ENCODE measurements at places on chromosomes 12 and 14. TPM values are rescaled to one million over a fixed set of nuclear protein-coding genes. Genes with fewer than 3 reads are reported as not detected.

GRCh38 chr14:90332271-90332584 lies 487 bp upstream of the NRDE2 start:
- peak overlapping the region; percentile 51 for H3K27ac ChIP-seq
- H3K27me3 ChIP-seq = peaks cover 5% of the 10 kb centered on the region
- 0 out of 2 replicates have a peak overlapping the region, but pooled peaks have one; percentile 11 for H3K4me3 ChIP-seq
- peaks cover 3% of the 10 kb centered on the region for H3K4me1 ChIP-seq
- H3K36me3 ChIP-seq = no peaks in the 10 kb centered on the region

DLGAP5 gene
- 150 TPM for total RNA-seq

GRCh38 chr12:80269803-80270552 lies 170.6 kb downstream of the OTOGL start:
- no peaks in the 10 kb centered on the region for H3K4me1 ChIP-seq
- no peak for DNase-seq
- no peaks in the 10 kb centered on the region for H3K36me3 ChIP-seq
- no peaks in the 10 kb centered on the region for H3K27me3 ChIP-seq
- no peak overlapping the region for H3K4me3 ChIP-seq

DNA sequence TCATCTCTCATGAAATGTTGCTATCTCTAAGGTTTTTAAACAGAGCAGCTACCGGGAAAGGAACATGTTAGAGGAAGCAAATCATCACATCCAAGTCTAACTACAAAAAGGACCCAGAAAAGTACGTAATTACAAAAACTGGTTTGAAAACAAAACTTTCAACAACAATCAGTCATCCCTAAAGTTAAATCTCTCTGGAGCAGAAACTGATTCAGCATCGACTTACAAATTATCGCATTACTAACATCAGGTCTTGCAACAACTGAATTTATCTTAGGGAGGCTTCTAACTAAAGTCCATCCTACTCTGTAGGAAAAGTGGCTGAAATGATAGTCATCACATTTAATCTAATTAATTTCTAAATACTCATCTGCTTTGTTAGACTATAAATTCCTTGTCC lies 137.0 kb downstream of the MED13L start:
- H3K4me1 ChIP-seq = no peaks in the 10 kb centered on the region
- no peak for DNase-seq
- H3K27me3 ChIP-seq = no peaks in the 10 kb centered on the region
- no peak overlapping the region for H3K4me3 ChIP-seq
- no peaks in the 10 kb centered on the region for H3K36me3 ChIP-seq

GRCh38 chr14:103629503-103630121 lies 601 bp downstream of the KLC1 start:
- H3K4me3 ChIP-seq = peak overlapping the region; percentile 51
- H3K36me3 ChIP-seq = no peaks in the 10 kb centered on the region
- DNase-seq = no peak
- peak overlapping the region; percentile 52 for H3K27ac ChIP-seq
- H3K27me3 ChIP-seq = no peaks in the 10 kb centered on the region

DNA sequence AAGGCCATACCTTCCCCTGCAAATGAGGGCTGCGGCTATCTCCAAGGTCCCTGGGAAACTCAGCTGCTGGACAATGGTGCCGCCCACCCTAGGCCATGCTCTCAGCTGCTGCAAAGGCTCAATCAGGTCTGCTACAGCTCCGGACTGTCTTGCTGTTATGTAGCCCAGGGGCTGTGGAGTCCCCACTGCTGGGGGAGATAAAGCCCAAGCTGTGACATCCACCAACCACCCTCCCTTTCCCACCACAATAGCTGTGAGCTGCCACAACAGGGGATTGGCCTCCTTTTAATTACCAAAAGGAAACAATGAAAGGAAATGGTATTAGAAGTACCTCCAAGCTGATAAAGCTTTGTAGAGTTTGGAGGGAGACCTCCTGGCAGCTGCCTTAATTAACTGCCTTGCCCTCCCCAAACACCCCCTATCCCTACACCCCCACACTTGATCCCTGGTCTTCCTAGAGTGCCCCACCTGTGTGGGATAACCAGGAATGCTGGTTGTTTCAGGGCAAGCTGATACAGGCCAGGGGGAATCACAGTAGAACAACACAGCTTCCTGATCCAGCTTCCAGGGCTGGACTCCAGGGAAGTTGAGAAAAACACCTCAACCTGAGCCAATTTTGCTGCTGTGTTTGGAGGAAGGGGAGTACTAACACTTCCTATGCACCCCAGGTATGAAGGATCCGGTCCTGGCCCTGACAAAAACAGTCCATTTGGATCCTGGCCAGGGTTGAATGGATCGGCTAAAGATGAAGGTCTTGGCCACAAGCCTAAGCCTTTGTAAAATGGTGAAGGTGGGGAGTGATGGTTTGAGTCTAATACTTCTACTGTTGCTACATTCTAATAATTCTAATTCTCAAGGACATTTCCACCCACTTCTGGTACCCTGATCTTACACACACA lies at the start of gene VWF:
Gene VWF (minus strand): TSS at position 260 of the 899 bp plus-strand sequence. CDS start 1,474 bp downstream, outside the sequence.
- H3K27me3 ChIP-seq = no peaks in the 10 kb centered on the region
- H3K36me3 ChIP-seq = no peaks in the 10 kb centered on the region
- no peak within 1 kb of the TSS for H3K27ac ChIP-seq
- no peak for DNase-seq

GRCh38 chr14:34699873-34700621 lies 14.3 kb downstream of the CFL2 start:
- DNase-seq = no peak
- no peak overlapping the region for H3K4me3 ChIP-seq
- no peak overlapping the region for H3K27ac ChIP-seq
- H3K36me3 ChIP-seq = no peaks in the 10 kb centered on the region
- no peaks in the 10 kb centered on the region for H3K27me3 ChIP-seq

SERPINA6 gene
- not detected for total RNA-seq

FLRT2 gene
- total RNA-seq = 6.9 TPM

KLHL33 gene
- total RNA-seq = not detected

CARMIL3 gene
- total RNA-seq = 9.0 TPM
